ENCODE measurements at places on chromosomes 16 and 17.

GRCh38 chr17:69735285-69735684 is 320.8 kb downstream of the MAP2K6 start:
- no peak for DNase-seq

DNA sequence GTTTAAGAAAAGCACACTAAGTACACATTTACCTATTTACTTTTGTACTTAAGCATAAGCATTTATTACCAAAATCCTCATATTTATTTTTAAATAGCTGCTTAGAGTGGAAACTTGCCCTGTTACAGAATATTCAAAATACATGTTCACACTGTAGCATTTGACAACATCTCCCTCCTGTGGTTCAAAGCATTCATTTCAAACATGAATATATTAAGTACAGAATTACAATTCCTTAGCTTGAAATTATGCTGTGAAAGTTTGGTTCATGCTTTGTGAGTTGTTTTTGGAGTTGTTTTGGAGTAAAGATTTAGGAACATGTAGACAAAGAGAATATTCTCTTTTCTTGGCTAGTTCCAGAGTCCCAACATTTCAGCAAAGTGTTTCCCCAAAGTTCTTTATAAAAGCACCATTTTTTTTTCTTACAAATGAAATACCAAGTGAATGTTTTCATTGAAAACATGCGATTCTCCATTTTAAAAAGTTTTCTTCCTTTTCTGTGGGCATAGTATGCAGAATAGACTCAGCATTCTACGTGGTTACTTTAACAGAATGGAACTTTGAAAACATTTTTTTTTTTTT is 33.2 kb downstream of the TUBD1 start:
- DNase-seq: peak; percentile 49

DNA sequence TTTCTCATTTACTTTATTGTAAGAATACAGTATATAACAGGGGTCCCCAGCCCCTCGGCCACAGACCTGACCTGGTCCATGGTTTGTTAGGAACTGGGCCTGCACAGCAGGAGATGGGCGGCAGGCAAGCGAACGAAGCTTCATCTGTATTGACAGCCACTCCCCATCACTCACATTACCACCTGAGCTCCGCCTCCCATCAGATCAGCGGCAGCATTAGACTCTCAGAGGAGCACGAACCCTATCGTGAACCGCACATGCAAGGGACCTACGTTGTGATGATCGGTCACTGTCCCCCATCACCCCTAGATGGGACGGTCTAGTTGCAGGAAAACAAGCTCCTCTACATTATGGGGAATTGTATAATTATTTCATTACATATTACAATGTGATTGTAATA is 410.6 kb downstream of the SLC39A11 start:
- DNase-seq: no peak

GRCh38 chr17:1638624-1639300 is 6.8 kb downstream of the SCARF1 start:
- DNase-seq: no peak

DNA sequence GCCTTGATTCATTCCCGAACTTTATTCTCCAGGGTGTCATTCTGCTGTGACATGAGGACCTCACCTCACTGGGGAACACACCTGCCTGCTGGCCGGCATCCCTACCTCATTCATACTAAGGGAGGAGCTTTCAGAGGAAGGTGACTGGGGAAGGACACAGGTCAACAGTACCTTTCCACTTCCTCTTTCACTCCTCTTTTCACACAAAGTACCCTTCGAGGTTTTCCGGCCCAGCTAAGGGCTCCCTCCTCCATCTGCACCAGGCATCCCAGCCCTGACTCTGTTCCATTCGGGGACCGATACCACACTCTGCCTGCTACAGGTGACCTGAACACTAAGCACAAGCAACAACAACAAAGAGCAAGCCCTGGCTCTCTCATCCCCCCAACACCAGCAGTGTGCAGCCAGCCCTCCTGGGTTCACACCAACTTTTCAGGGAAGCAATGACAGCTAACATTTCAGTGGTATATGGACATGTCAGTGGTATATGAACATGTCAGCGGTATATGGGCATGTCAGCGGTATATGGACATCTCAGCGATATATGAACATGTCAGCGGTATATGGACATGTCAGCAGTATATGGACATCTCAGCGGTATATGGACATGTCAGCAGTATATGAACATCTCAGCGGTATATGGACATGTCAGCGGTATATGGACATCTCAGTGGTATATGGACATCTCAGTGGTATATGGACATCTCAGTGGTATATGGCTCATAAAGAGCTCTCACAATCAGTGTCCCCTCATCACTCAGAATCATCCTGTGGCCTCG is 16.0 kb downstream of the TRIM25 start:
- DNase-seq: no peak

GRCh38 chr17:60599220-60599619 is 773 bp upstream of the PPM1D start:
- DNase-seq: no peak

DNA sequence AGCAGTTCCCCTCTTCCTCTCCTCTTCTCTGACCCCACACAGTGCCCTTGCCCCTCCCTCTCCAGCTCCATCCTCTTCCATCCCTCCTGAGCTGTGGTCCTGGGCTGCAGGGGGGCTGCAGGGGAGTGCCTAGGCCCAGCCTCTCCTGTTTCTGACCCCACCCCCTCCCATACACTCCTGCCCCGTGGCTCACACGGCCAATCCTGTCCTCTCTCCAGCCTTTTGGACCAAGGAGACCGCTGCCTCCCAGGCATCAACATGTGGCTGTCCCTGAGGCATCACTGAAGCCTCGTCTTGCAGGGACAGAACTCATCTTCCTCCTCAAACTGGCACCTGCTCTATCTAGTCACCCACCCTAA is 6.7 kb downstream of the CLUH start:
- DNase-seq: no peak

GRCh38 chr17:17750881-17751280 is 69.6 kb downstream of the RAI1 start:
- no peak for DNase-seq

DNA sequence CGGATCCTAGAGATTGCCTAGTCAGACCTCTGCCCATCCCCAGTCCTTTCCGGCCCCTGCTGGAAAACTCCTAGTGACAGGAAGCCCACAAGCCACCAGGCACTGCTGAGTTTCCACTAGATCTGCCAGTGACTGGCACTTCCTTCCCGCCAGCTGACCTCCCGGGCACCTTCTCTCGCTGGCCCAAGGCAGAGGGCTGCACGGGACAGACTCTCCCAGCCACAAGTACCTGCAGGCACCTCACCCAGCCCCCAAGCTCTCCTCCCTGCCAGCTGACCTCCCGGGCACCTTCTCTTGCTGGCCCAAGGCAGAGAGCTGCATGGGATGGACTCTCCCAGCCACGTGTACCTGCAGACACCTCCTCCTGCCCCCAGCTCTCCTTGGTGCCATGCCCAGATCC is 66.3 kb upstream of the DOC2B start:
- DNase-seq: no peak

DNA sequence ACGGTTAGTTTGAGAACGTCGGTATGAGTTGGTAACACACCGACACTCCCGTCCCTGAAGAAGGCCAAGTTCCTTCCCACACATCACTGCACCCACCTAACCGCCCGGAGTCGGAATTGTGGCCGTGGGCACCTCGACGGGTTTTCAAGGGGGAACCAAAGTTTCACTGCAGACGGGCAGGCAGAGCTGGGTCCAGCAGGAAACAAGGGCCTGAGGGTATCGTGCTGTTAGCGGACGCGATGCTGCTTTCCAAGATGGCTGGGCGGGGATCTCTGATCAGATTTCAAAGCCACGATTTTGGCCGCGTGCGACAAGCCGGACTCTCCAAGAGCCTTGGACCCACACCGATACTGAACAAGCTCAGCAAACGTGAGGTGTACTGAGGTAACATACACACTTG is 82.3 kb upstream of the DOC2B start:
- no peak for DNase-seq

DNA sequence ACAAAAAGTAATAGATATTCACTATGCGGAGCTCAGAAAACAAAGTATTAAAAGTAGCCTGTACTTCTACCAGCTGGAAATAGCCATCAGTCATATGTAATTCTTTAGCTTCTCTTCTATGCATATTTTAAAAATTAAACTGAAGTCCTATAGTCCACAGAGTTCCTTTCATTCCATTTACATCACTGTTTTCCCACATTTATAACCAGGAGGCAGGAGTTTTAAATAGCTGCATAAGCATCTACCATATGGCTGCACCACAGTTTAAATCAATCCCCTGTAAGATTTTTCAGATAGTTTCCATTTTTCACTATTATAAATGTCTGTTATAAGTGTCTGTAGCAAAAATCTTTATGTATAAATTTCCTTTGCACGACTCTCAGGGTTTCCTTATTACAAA is 45.1 kb downstream of the ZFHX3 start:
- no peak for DNase-seq

DNA sequence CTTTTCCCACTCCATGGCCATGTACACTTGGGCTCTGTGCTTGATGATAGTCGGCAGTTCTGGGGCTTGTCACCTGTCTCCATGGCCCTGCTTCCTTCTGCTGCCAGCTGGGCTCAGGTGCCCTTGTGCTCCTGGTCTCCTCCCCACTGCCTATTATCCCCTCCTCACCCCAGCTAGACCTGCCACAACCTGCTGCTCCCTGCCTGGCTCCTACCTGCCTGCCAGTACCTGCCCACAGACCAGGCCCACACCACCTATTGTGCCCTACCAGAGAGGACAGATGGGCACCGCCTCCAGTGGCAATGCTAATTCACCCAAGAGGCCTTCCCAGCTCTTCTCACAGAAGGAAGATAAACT is 538 bp upstream of the RAPGEFL1 start:
- DNase-seq: no peak

DNA sequence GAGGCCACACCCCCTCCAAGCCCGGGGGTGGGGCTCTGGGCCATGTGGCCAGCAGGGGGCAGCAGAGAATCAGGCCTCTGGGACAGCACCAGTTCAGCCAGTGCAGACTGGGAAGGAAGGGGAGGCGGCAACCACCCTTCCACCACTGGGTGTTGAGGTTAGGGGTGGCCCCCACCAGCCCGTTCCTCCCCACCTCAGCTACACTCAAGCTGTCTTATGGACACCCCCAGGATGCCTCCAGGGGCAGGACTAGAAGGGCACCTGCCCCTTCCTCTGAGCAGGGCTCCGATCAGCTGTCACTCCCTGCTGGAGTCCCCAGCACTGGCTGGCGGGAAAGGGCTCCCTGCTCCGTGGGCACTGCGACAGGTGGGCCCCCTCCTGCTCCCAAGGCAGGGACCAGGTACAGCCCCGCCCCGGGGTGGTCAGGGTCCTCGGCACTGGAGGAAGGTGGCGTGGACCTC is 21.8 kb downstream of the KATNB1 start:
- peak; percentile 97 for DNase-seq

- no peak for DNase-seq
These were observed at the start of gene GCGR for GRCh38 chr17:81803728-81804558. GCGR (plus strand) TSS chr17:81804150; CDS start chr17:81809019, 4,869 bp downstream.

DNA sequence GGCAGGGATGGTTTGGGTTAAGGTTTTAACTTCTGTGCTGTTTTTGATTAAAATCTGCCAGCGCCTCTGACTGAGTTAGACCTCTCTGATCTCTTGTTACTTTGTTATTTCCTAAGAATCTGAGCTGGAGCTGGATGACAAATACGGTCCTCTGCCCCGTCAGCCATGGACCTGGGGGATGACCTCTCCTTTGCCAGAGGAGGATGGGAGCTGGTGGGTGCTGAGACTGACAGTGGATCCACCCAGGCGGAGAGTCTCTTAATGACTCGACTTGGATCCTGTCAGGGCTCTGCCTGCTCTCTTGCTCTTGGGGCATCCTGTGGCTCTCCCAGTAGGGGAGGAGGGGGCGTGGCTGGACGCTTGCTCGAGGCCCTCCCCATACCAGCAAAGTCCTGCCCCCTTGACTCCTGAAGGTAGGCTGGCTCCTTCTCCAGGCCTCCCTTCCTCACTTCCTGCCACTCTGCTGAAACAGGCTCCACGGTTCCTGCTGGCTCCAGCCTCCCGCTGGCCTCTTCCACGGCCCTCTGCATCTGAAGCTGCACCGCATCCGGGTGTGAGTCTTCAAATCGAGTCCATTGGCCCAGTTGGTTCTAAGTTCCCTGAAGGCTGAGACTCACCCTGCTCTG is 24.8 kb upstream of the MAP3K14 start:
- DNase-seq: peak; percentile 88

DNA sequence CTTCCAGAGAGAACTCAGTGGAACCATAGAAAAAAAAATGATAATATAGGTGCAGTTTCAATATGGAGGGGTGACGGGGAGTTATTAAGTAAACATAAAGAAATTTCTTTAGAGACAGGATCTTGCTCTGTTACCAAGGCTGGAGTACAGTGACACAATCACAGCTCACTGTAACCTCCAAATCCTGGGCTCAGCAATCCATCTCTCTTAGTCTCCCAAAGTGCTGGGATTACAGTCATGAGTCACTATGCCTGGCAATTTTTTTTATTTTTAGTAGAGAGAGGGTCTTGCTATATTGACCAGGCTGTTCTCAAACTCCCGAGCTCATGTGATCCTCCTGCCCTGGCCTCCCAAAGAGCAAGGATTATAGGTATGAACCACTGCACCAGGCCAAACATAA is 48.8 kb downstream of the NLRC5 start:
- no peak for DNase-seq

DNA sequence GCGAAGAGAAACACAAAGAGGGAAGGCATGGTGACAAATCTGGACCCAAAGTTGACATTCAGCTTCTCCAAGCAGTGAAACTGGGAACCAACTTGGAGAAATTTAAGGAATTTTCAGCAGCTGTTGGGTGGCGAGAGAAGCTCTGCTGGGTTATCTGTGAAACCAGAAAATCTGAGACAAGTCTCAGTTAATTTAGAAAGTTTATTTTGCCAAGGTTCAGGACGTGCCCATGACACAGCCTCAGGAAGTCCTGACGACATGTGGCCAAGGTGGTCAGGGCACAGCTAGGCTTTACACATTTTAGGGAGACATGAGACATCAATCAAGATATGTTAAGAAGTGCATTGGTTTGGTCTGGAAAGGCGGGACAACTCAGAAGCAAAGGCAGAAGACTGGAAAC is 11.2 kb upstream of the CD300LF start:
- no peak for DNase-seq

DNA sequence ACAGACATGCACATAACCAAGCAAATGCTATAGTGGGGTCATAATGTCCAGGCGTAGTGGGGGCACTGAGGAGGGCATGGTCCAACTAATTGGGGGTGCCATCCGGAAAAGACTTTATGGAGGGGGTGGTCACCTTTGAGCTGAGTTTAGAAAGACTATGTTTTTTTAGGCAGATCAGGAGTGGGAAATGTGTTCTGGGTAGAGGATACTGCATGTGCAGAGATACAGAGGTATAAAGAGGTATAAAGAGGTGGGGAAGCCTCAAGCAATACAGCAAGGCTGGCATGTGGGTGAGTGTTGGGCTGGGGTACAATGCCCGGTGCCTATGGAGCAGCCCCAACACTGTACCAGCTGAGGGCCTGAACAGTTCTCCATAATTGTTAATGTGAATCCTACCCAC is 53.1 kb downstream of the SPACA3 start:
- DNase-seq: no peak

DNA sequence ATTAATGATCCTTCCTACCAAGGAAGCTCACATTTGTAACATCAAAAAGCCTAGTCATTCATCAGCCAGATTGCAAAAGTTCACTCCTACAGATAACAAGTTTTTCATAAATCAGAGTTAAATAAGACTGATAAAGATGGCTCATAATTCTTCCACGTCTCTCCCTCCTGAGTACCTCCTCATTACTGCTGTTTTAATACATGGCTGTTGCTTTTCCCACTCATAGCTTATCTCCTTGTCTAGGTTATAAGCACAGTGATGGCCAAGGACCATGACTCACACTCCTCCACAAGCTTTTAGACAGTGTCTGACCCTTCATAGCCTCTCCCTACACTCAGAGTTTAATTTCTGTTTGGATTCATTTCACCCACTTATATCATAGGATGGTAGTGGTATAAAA is 100.9 kb upstream of the MON1B start:
- DNase-seq: no peak
